ENCODE measurements at places on chromosomes 1 and 21.
A peak's percentile ranks its signal among the peaks of the same experiment; 100 is the strongest.

DNA sequence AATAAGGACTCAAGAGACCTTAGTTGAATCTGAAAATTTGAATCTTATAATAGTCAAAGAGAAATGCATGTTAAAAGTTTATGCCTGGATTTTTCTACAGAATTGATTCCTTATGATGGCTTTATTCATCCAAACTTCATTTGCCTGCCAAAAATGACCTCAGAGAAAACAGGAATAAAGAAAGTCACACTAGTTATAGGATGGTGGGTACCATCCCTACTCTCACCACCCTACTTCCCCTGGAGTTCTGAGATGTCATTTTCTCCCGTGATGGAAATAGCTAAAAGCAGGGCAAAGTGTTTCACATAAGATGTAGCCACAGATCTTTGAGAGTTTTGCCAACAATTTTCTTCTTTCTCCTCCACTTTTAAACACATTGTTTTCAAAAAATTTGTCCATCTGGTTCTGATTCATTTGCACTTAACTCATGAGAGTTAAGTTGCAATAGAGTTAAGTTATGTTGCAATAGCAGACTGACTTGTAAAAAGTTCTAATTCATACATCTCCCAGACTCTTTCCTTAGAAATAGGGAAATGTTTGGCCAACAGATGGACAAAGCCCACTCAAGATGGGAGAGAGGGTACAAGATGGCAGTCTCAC, 384.6 kb downstream of the PLPP3 start:
- no peak for DNase-seq

DNA sequence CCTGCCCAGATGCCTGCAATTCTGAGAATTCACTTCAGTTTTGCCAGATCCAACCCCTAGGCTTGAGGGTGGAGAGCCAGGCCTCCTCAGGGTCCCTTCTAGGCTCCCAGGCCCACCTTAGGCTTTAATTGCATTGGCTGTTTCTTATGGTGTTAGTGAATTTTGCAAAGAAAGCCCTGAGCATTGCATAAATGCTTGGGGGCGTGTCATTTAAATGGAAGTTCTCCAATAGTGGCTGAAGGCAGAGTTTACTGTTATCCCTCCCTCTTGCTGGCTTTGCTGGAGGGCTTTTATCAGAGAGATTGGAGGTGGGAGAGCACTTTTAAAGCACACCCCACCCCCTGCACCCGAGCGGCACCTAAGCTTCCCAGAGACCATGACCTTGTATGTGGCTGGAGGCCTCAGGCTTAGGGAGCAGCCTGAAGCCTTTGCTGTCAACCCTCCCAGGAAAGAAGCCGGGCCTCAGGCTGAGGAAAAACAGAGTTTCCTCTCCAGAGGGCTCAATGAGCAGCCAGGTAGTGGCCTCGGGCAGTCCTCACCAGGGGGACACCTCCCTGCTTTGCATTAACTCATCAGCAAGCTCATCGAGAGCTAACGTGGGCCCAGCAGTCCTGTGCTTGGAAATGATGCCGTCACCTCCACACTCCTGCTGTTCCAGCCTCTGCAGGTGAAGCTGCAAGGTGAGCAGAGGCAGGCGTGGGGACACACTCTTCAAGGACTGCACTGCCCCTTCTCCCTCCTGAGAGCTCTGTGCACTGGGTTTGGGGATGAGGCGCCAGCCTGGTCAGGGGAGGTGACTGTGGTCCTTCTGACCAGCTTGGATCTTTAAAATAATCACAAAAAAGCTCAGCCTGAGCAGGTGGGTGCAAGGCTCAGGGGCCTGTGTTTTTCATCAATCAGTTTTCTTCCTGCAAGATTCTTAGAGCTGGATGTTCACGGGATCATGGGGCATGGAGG, 58.0 kb downstream of the STUM start:
- no peak for DNase-seq

GRCh38 chr1:231634323-231635013, 7.9 kb downstream of the DISC1 start:
- DNase-seq, result no peak

GRCh38 chr1:43199093-43199726, 27.1 kb downstream of the CFAP57 start:
- no peak for DNase-seq

GRCh38 chr1:110012100-110012780, 22.2 kb upstream of the STRIP1 start:
- DNase-seq, result no peak

DNA sequence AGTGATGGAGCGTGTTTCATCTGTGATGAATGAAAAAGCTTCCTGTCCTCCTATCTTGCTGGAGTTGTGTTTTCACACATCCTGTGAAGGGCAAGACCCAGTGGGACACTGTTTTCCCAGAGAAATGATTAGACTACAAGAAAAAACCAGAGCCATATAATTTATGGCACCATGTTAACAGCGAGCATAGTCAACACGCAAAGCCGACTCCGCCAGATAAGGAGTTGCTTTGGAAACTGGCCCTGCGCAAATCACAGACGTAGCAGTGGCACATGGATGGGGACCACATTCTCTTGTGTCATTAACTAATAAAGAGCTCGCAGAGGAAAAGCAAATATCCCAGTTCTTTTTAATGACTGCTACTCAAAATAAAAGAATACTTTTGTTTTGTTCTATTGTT, 471.2 kb upstream of the RUNX1 start:
- no peak for DNase-seq

- DNase-seq, result no peak
These were observed 9.4 kb downstream of the LDLRAD2 start for GRCh38 chr1:21821385-21822019.

DNA sequence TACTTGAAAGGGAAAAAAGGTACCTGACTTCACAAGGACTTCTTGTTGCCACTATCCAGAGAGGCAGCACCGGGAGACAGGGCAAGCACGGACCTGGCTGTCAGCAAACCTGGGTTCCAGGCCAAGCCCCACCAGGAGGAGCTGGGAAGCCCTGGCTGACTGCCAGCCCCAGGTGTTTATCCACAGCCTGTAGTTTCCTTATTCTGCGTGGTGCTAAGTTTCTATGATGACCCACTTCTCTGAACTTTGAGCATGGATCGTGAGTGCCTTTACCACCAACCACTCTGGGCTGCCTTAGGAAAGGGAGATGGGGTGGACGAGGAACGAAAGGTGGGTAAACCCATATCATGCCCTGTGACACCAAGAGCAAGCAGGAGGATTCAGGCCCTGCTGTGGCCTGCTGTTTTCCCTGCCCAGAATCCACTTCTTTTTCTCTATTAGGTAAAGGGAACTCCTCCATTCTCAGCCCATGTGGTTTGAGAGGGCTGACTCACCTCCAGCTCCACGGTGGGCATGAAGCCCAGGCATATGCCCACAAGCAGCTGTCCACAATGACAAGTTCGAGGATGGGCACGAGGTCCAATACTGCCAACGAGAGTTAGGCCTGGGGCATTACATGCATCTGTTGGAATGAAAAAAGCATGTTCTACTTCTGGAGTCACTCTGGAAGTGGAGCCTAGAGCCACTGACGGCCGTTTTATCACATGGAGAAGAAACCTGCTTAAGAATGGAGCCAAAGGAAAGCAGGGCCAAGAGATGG, 20.3 kb downstream of the TSPAN2 start:
- peak; percentile 43 for DNase-seq

All from SJSA1 (cell line).